ENCODE measurements at places on chromosomes 7 and 10. TPM values are rescaled to one million over a fixed set of nuclear protein-coding genes. Genes with fewer than 3 reads are reported as not detected.

DRGX gene
- 0.20 TPM for total RNA-seq

- no peak for DNase-seq
Measured at GRCh38 chr10:123681285-123681684, 15.1 kb downstream of the GPR26 start.

DNA sequence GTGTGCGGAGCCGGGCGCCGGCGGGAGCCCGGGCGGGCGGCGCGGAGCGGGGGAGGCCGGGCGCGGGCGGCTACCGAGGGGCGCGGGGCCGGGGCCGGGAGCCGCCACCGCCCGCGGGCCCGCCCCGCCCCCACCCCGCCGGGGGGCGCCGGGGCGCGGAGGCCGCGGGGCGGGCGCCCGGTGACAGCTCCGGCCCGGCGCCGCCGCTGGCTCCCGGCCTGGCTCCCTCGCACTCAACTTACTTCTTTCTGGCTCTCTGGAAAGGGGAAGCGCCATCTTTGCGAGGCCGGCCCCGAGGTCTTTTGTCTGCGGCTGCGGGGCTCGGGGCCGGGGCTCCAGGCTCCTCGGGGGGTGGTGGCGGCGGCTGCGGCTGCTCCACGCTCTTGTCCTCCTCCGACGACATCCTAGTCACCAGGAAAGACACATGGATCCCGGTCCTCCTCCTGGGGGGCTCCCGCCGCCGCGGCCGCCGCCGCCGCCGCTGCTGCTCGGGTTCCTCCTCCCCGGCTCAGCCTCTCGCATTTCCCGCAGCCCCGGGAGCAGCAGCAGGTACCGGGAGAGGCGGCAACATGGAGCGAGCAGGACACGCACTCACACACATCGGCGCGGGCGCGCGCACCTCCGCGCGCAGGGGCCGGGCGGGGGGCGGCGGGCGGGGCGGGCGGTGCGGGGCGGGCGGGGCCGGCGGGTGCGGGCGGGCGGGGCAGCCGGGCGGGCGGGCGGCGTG, at the start of gene KMT2C:
KMT2C (minus strand) TSS at position 620 of the 727 bp plus-strand sequence; CDS start at position 403, 217 bp downstream.
- no peak for DNase-seq

DDC gene
- not detected for total RNA-seq

- DNase-seq = no peak
Measured at GRCh38 chr10:98778277-98778759, 331.6 kb upstream of the HPS1 start.

- DNase-seq = peak; percentile 93
Measured at GRCh38 chr7:15839416-15840100, 153.1 kb upstream of the MEOX2 start.

DNA sequence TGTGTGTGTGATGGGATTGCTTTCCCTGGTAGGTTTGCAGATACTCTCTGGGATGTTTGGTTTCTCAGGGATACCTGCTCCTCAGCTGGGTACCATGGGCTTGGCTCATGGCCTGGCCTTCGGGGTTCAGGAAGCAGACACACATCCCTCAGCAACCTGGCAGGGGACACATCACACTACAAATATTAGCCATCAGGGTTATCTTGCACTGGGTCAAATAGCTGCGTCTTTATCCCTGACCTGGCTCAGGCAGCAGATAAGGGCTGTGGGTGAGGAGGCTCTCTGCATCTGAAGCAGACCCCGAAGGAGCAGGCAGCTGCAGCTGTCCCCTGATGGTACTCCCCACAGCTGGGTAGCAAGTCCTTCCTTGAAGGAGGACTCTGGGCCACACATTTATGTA, 25.7 kb upstream of the CDHR3 start:
- no peak for DNase-seq

VWA2 gene
- total RNA-seq = 19.5 TPM

DNA sequence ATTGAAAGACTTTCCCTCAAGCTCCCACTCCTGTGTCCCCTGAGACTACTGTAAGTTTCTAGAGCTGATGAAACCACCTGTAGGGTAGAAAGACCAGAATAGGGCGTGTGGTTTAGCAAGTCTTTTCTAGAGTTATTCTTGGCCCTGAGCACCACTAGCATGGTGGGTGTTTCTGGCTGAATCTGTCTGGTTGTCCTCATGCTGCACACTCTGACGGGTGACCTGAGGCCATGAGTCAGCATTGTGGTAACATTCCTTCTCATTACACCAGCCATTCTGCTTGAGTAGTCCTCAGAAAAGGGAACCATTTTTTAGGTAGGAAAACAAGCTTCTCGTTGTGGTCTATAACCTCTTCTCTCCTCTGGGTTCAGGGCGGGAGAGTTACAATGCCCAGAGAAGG, 250.3 kb downstream of the SNX13 start:
- DNase-seq = no peak

GRCh38 chr10:132607491-132607890, 69.9 kb downstream of the INPP5A start:
- no peak for DNase-seq
